ENCODE measurements at places on chromosomes 16 and 17.

DNA sequence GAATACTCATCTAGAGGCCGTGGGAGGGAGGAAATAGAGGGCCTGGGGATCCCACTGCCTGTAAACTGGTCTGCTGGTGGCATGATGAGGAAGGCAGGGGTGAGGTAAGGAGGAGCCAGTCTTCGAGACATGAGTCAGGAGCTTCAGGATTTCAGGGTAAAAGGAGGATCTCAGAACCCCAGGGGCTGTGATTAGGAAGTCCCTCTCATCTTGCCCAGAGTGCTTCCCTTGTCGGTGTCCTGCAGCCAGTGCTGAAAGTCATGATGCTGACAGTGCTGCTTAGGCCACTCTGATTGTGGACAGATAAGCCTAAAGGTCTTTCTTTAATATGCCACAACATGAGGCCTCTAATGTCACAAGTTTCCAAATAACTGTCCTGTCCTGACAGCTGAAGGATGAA is 29.6 kb downstream of the COG4 start:
- DNase-seq: no peak

- DNase-seq: no peak
Observed at GRCh38 chr17:35283767-35284166, 40.9 kb downstream of the SLFN5 start.

DNA sequence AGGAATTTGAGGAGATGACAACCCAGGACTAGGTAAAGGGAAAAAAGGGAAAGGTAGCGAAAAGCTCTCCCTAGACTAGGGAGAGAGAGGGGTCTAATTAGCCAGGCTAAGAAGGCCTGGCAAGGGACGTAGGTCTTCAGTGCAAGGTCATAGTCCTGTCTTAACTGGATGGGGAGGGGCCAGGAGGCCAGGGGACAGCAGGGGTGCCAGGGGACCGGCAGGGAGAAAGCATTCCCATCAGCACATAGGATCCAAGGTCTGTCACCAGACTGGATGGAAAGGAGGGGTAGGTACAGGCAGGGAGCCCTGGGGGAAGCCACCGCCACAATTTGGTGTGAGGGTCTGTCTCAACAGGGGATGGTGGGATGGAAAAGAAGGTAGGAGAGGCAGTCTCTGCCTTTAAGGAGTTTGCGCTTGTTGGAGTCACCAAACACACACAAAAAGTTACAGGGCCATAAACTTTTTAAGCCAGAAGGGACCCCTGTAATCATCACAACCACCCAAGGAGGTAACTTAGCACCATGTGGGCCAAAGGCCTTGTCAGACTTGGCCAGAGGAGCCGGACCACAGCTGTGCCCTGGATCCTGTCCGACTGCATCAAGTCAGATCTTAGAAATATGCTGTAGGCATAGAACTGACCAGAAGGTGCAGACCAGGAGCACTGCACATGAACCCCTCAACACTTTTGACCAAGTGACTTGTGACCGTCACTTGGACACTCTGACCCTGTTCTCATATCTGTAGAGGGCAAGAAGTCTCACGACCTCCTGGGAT is 10.0 kb downstream of the AXIN2 start:
- DNase-seq: no peak

DNA sequence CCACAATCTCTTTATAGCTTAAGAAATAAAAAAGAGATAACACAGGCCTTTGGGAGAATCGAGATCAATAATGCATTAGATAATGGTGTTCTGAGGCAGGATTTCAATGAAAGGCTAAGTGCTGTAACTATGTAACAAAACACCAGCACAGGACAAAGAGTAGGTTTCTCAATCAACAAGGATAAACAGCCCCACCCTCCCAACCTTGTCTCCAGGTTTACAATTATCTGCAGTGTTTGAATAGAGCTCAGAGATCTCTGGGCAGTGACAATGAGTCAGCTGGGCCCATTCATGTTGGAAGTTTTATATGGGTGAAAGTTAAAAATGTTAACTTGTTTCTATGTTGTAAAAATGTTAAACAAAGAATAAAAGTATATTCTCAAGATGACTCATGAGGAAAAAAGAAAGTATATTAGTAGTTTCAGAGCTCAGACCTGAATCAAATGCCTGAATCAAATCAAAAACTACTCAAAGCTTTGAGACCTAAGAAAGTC is 17.0 kb upstream of the KRT20 start:
- DNase-seq: no peak

- DNase-seq: no peak
Observed at GRCh38 chr17:72525225-72526015, 404.6 kb downstream of the SOX9 start.

- DNase-seq: no peak
Observed at GRCh38 chr16:9075299-9076071, 16.0 kb upstream of the HAPSTR1 start.

- no peak for DNase-seq
Observed at GRCh38 chr16:79006765-79007164, 593.8 kb downstream of the MAF start.

DNA sequence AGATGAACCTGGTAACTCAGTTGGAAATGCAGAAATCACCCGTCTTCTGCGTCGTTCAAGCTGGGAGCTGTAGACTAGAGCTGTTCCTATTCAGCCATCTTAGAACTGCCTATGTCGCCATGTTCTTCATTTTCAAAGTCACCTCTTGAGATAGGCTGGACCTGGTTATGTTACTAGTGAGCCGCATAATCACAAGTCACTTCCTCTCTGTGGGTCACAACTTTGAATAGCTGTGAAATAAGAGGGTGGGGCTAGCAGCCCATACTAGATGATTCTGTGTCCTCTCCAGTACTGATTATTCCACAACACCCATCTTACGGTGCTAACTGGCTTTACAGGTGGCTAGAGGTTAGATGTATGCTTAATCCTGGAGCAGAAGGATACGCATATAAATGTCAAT is 74.2 kb downstream of the VPS53 start:
- DNase-seq: no peak

DNA sequence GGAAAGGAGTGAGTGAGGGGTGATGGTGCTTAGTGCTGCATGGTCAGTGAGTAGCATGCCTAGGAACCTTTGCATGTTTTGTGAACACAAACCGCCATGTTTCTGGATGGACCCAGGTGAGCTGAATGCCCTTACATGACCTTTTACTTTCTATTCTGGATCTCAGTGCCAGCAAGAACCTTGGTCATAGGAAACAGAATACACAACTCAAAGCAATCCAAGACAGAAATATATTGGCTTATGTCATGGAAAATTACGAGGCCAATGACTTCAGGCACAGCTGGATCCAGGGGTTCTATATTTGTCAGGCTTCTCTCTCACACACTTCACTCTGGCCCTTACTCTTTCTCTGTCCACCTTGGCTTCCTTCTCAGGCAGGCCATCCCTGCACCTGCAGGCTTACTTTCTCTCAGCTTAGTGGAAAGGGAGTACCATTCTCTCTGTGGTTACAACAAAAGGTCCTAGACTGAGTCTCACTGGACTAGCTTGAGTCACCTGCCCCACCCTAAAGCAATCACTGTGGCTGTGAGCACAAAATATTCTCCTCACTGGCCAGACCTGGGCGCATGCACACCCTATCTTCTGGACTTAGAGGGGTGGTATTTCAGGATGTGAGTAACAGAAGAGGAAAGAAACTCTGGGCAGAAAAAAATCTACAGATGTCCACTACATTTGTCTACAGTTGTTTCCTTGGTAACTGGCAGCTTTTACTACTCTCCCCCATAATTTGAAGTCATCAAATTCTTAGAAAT is 20.4 kb upstream of the CPNE2 start:
- no peak for DNase-seq

GRCh38 chr17:1796800-1797199 is 32.9 kb downstream of the SMYD4 start:
- no peak for DNase-seq

GRCh38 chr16:81553814-81554675 is 109.4 kb downstream of the CMIP start:
- DNase-seq: no peak

GRCh38 chr16:27431773-27432532 is 30.0 kb downstream of the IL21R start:
- DNase-seq: no peak

- no peak for DNase-seq
Observed at GRCh38 chr16:79847101-79847500, 246.6 kb upstream of the MAF start.

- DNase-seq: no peak
Observed at GRCh38 chr17:61470530-61471136, 18.4 kb downstream of the TBX4 start.

- no peak for DNase-seq
Observed at GRCh38 chr17:21210411-21211076, 3.4 kb downstream of the TMEM11 start.

- DNase-seq: no peak
Observed at GRCh38 chr17:7094652-7095019, 14.6 kb upstream of the CLEC10A start.

DNA sequence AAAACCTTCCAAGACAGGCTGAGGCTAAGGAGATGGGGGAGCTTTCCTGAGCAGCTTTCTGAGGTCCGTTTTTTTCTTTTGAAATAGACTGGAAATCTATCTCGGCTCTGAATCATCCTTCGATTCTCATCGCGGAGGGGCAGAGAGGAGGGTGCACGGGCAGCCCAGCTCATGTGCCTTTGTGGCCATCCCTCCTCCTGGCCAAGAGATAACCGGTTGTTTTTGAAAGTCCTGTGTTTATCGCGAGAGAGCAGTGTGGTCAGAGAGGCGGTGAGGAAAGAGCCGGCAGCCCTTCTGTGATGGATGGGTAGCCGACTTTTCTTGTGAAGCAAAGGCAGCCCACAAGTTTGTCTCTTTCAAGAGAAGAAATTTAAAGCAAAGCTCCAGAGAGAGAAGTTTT is 191.6 kb downstream of the CCDC182 start:
- no peak for DNase-seq

Measured in stimulated activated CD8-positive, alpha-beta memory T cell treated with anti-CD3 and anti-CD28 coated beads, Interleukin-4, amount 100 ng/mL, for 1 hour (primary cell).